ENCODE measurements at places on chromosomes 3 and 15.

GRCh38 chr3:66037330-66037985 lies 1.3 kb downstream of the MAGI1 start:
- no peak for DNase-seq

DNA sequence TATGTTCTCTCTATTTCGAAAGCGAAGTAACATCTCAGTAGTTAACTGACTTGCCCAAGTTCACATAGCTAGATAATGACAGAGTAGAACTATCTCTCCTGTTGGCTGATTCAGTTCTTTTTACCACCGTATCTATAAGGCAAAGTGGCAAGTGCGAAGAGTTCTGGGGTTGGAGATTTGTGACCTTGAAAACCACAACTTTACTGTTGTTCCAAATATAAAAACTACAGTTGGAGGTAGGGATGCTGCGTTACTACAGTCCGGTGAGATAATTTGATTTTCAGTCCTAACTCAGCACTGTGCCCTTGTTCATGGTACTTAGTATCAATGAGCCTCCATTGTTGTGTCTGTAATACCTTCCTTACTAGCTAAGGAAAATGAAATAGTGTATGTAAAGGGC lies 71.2 kb upstream of the GOLGA8B start:
- DNase-seq: no peak

DNA sequence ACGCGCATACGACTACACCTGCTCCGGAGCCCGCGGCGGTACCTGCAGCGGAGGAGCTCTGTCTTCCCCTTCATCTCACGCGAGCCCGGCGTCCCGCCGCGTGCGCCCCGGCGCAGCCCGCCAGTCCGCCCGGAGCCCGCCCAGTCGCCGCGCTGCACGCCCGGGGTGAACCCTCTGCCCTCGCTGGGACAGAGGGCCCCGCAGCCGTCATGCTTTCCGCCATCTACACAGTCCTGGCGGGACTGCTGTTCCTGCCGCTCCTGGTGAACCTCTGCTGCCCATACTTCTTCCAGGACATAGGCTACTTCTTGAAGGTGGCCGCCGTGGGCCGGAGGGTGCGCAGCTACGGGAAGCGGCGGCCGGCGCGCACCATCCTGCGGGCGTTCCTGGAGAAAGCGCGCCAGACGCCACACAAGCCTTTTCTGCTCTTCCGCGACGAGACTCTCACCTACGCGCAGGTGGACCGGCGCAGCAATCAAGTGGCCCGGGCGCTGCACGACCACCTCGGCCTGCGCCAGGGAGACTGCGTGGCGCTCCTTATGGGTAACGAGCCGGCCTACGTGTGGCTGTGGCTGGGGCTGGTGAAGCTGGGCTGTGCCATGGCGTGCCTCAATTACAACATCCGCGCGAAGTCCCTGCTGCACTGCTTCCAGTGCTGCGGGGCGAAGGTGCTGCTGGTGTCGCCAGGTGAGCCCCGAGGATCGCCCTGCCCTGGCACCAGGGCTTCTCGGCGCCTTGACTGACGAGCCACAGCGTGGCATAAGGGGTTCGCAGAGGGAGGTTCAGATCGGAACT lies 420 bp downstream of the SLC27A2 start:
- no peak for DNase-seq

DNA sequence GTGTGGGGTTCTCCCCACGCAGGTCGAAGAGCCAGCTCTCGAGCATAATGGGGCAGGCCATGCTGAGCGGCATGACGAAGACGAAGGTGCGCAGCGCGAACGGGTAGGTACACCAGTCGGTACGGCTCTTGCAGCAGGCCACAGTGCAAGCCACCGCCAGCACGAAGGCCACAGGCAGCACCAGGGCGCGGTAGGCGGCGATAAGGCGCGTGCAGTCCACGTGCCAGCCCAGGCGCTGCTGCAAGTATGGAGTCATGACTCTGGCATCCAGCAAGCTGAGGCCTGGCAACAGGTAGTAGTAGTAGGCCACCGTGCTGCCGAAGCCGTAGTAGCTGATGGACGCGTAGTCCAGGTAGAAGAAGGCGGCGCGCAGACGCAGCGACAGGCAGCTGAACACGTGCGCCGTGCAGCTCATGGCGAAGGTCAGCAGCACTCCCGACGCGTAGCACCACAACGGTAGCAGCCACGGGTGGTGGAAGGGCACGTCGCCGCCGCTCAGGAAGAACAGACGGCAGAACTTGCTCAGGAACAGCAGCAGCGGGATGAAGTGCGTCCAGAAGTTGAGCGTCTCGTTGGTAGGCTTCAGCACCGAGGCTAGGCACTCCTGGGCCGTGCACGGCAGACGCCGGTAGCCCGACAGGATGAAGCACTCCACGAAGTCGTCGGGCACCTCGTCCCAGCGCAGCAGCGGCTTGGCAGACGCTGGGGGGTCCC lies 797 bp downstream of the PAQR9 start:
- no peak for DNase-seq

DNA sequence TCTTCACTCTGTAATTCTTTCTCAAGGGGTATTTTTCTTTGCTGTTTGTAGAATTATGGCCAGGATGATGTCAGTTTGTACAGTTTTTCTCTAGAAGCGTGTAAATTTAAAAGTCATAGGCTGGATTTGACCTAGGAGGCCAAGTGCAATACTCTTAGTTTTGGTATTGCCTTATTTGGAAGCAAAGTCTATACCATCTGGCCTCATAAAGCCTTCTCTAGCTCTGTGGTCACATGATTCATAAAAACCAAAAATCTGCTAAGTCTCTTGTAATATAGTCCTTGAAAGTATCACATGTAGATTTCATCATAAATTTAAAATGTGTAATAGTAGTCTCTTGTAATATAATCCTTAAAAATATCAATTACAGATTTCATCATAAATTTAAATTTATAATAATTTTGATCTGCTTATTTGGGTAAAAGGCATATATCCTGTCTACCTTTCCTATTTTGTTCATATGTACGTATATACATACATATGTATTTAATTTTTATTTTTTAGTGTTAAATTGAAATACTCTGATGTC lies 25.6 kb downstream of the TEX9 start:
- DNase-seq: no peak

DNA sequence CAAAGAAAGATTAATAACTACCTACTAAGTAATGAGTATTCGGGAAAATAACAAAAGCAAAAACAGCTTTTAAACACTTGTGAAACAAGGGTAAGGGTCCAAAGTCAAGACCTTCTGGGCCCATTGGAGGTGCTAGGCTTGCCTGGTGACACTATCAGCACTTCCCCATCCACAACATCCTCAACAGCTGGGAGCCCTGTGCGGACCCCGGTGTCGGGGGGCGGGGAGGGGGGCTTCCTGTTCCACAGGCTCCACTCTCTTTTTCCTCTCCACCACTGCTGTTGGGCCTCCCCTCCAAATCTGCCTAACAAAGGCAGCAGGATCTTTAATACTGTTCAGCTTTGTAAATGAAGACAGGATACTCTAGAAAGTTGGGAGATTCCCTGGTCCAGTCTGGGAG lies 21.6 kb downstream of the NGRN start:
- DNase-seq: no peak

DNA sequence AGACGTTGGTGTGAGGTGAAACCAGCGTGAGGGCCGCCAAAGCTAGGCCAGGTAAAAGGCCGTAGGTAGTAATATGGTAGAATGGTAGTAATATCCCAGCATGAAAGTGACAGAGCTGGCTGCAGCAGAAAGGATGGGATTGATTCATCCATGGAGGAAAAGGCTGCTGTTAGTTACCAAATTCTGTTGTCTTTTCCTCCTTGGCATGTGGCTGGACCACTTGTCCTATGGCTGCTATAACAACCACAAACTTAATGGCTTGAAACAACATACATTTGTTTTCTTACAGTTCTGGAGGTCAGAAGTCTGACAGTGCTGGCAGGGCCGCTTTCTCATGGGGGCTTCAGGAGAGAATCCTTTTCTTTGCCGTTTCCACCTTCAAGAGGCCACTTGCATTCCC lies 47.8 kb upstream of the CHST2 start:
- no peak for DNase-seq

DNA sequence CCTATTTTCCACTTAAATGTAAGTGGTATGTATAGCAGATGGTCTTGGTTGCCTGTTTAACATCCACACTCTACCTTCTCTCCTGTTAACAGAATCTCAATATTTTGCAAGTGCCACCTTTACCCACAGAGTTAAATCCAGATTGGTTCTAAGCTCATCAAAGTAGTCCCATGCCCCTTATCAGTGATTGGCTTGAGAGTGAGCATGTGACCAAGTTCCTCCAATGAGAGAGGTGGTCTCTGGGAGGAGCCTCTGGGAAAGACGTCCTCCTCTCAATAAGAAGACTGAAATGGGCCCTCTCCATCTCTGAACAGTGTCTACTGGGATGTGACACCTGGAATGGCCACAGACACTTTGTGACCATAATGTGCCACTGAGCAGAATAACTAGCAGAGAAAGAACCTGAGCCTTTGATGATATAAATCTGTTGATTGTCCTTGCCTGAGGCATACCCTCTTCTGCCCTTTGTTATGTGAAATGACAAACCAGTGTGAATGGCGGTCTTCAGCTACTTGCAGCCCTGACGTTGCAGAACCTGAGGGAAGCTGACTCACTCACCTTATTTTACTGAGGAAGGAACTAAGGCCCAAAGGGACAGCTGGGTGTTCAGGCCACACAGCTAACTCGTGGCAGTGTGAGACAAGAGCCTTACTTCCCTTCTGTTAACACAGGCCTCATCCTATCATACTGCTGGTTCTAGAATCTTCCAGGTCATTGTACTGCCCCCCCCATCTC lies 42.4 kb upstream of the LARS2 start:
- DNase-seq: no peak

DNA sequence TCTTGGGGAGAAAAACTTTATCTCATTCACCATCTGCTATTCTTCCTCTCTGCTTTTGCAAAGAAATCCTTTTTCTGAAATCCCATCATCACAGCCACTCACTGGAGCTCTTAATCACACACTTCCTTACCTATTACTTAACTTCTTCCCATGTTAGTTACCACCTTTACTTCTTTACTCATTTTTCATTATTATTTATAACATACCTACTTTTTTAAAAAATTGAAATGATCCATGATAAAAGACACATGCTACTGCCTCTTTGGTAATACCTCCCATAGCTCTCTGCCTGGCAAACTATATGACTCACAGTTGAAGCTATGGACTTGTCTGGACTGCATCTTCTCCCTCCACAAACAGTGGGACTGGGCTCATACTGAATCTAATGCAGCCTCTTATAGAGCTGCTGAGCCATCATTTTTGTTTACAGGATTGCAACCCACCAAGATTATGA lies 150.3 kb downstream of the TNIK start:
- no peak for DNase-seq

DNA sequence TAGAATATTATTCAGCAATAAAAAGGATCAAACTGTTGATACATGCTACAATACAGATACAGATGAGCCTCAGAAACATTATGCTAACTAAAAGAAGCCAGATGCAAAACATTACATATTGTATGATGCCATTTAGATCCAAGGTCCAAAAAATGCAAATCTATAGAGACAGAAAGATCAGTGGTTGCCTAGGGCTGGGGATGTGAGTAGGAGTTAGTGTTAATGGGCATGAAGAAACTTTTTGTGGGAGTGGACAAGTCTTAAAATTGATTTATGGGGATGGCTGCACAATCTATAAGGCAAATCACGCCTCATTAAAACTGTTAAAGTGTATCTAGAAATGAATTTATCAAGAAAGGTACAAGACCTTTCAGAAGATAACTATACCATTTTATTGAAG lies 45.0 kb downstream of the EHHADH start:
- no peak for DNase-seq

- DNase-seq: no peak
These were observed 61.3 kb downstream of the UACA start for GRCh38 chr15:70701891-70702568.

DNA sequence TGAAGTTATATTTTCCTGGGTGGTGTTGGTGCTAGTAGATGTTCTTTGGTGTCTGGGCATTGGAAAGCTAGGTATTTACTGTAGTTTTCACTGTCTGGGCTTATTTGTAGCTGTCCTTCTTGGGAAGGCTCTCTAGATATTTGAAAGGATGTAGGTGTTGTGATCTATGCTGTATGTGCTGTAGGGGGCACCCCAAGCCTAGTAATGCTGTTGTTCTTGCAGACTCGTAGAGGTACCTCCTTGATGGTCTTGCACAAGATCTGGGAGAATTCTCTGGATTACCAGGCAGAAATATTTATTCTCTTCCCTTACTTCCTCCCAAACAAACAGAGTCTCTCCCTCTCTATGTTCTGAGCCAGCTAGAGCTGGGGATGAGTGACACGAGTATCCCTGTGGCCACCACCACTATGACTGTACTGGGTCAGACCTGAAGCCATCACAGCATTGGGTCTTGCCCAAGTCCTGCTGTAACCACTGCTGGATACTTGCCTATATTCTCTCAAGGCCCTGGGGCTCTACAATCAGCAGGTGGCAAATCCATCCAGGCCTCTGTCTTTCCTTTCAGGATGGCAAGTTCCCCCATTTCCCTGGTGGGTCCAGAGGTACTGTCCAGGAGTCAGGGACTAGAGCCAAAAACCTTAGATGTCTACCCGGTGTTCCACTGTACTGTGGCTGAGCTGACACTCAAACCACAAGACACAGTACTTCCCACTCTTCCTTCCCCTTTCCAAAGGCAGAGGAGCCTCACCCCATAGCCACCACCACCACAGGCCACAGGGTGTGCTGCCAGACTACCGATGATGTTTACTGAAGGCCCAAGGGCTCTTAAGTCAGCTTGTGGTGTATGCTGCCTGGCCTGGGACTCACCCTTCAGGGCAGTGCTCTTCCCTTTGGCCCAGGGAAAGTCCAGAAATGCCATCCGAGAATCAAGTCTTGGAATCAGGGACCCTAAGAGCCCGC lies 195.2 kb upstream of the DPPA4 start:
- DNase-seq: no peak

- DNase-seq: no peak
These were observed 37.6 kb downstream of the LRRN1 start for GRCh38 chr3:3836845-3837244.

- DNase-seq: no peak
These were observed 399.7 kb upstream of the NR2F2 start for GRCh38 chr15:95930659-95931375.

DNA sequence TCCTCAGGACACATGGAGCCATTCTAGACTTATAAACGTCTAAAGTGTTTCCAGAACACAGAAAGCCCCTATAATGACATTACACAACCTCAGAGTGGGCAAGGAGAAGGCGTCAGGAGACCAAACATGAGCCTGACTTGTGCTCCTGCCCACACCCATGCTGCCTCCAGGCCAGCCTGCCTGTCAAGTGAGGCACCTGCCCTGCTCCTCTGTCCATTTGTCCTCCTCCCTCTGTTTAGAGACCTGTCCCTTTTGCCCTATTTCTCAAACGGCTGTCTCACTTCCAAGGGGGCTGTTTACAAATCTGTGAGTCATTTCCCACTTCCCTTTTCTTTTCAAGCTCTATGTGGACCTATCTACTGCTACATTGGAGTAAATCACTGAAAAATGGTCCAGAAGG lies 21.0 kb downstream of the ZDHHC3 start:
- DNase-seq: no peak

DNA sequence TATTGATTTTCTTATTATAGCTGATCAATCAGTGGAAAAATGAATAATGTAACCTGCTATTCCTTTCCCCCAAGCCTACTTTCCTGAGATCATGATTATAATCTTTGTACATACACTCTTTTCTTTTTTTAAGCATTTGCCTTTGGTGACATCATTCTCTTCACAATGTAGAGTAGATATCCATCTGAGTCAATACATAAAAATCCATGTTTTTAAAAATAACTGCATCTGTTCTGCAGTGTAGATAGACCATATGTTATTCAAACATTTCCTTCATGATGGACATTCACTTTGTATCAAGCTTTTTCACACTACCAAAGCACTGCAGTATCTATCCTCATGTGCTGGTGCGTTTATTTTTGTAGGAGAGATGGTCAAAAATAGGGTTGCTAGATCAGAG lies 211.1 kb downstream of the PTPRG start:
- DNase-seq: no peak

- no peak for DNase-seq
These were observed 462.9 kb upstream of the SGO1 start for GRCh38 chr3:20648921-20649381.

Measured in stimulated activated CD4-positive, alpha-beta T cell treated with anti-CD3 and anti-CD28 coated beads, Interleukin-15, amount 100 ng/mL, for 1 hour (primary cell).